ENCODE measurements at places on chromosomes 2 and 18.

DNA sequence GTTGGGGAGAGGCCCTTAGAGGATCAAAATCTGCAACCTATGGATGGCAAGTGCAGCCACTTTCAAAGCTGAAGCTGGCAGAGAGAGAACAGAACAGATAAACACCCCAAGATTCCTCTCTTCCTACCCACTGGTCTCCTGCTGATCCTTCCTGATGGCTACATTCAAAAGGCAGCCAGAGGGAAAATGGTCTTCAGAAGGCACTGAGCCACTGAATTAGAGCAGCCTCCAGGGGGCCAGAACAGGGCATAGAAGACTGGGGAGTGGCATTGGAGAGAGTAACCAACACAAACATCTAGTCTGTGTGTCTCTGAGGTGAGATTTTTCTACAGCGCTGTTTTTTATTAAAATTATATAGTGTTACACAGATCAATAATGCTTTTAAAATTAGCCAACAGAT is 432.6 kb downstream of the PARD3B start:
- no peak for DNase-seq

DNA sequence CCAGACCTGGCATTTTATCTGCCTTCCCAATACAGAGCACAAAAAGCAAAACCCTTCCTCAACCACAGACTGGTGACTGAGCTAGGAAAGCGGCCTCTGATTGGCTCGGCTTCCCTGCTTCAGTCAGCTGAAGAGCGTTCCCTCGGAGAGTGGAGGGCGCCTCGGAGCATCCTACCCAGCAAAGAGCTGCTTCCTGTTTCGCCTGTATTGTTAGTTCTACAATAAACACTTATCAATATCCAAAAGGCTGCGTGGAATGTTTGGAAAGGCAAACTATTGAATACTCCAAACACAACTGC is 125.0 kb downstream of the CACNB4 start:
- no peak for DNase-seq

DNA sequence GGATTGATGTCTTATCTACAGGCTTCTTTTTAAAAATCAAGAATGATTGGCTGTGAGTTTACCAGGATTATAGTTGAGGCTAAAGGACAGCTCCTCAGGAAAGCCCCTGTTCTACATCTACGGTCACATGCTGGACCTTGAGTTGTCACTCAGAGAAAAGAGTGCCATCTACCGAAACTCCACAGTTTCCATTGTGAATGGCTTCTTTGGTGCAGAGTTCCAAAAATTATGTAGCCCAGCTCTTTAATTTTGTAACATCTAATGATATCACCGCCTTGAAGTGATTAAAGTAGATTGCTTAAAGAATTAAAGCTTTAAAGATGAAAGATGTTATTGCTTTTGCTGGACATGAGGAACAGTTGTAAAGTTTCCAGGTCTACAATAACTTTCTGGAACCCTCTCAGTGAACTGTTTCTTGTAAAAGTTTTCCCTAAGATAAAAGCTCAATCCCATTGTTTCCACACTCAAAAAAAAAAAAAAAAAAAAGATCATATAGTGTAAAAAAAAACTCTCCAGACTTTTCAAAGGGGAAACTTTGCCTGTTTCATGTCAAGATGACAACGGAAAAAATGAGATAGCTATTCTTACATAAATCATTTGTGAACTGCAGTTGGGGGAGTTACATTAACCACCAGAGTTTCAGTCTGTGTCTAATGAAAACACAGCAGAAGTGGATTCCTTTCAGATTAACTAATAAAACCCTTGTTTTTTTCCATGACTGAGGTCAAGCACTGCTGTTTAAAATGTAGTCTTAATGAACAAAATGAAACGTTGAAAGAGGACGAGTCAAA is 4.3 kb downstream of the COL3A1 start:
- DNase-seq: no peak

GRCh38 chr2:215542690-215543089 is 106.8 kb upstream of the FN1 start:
- DNase-seq: no peak

DNA sequence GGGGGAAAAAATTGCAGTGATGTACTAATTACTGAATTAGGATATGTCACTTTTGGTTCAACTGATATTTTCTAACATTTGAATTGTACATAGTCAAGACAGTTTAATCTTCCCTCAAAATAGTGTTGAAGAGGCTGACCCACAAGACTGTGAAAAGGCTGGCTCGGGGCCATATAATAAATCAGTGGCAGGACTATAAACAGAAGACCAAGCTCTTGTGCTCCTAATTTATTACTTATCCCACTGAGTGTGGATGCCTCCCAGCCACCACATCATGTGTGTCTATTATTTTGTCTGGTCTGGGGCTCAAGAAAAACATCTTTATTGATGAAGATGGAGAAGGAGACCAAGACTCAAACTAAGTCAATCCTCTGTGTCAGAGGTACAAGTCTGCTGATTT is 64.4 kb downstream of the PLEKHM3 start:
- DNase-seq: no peak

DNA sequence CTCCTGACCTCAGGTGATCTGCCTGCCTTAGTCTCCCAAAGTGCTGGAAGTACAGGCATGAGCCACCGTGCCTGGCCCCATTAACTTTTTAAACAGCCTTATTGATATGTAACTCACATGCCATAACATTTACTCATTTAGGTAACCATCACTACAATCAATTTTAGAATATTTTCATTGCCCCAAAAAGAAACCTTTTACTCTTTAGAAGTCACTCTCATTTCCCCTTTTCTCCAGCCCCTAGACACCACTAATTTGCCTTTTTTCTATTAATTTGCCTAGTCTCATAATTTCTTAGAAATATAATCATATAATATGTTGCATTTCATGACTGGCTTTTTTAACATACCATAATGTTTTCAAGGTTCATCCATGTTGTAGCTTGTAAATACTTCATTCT is 57.2 kb upstream of the TACR1 start:
- DNase-seq: no peak

DNA sequence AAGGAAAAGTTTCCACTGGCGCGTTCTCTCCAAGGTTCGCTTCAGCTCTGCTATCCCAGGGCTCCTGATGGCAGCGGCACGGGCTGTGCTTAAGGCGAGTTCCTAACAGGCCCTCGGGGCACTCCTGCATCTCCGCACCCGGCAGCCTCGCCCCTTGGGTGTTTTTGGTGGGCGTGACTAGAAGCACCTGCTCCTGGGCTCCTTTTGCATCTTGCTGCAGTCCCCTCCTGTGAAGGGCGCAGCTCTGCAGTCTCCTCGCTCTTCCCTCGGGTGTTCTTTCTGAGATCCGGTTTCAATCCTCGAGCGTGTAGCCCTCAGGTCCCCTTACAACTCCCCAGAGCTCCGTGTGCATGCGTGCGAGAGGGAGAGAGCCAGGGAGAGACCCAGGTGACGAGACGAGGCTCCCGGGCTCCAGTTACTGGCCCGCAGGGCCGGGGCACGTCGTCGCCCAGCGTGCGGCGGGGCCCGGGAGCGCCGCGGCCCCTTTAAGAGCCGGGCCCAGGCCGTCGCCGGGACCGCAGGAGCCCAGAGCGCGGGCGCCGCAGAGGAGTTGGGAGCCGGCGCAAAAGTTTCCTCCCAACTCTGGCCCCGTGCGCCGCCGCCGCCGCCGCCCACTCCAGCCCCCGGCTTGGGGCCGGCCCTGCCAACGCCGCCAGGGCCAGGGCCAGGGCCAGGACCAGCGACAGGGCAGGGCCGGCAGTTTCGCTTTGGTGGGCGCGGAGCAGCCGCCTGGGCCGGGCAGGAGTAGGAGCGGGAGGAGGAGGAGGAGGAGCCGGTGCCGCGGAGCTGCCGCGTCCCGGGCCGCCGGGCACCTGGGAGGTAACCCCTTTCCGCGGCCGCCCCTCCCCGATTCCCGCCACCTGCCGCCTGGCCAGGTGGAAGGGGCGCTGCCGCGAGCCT is at the start of gene PARD3B:
TSS of gene PARD3B (plus strand) at position 515 of the 900 bp plus-strand sequence. CDS start 525 bp downstream, outside the sequence.
- DNase-seq: peak; percentile 20

DNA sequence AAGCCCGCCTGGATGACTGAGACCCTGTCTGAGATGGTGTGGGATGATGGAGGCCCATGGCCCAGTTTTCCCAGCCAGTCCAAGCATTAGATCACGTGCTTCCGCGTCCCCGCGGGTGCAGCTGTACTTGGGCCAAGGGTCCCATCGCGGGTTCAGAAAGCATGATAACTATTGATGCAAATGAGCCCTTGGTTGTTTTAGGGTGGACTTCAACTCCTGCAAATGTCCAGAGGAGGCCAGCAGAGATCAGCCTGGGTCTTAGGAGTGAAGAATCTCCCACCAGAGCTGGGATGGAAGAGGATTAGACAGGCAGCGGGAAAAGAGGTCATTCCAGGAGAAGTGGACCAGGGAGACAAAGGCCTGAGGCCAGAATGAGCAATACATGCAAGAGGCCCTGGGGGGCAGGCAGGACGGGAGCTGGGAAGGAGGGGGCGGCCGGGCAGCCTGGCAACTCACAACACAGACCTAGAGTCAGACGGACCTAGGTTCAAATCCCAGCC is 89.9 kb upstream of the TMEM247 start:
- no peak for DNase-seq

DNA sequence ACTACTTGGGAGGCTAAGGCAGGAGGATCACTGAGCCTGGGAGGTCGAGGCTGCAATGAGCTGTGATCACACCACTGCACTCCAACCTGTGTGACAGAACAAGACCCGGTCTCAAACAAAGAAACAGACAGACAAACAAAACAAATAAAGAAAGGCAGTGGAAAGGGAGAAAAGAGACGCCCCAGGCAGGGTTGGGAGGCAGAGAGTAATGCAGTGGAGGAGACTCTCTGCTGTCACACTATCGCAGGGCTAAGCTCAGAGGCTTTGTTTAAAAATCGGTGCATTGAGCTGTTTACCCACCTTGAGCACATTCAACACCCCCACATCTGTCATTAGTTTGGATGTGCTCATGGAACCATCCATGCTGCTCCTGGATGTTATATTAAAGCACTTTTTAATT is 84.2 kb upstream of the RMP24 start:
- DNase-seq: no peak

GRCh38 chr2:102442967-102443828 is 20.2 kb downstream of the IL18RAP start:
- DNase-seq: no peak

GRCh38 chr2:134021830-134022524 is 231.9 kb upstream of the MGAT5 start:
- no peak for DNase-seq

- no peak for DNase-seq
Observed at GRCh38 chr2:28970464-28971160, 10.5 kb upstream of the TOGARAM2 start.

DNA sequence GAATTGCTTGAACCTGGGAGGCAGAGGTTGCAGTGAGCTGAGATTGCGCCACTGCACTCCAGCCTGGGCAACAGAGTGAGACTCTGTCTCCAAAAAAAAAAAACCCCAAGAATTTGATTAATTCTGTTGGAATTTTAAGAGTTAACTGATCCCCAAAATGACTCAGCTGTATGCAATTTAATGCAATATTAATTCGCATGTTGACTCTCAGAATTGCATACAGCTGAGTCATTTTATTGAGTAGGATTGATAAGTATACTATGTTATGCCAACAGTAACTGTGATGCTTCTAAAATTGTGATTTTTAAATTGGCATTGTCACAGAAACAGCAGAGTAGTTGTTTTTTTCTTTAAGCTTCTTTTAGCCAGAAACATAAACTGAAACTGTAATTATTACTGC is 19.6 kb downstream of the MSH2 start:
- no peak for DNase-seq

- DNase-seq: no peak
Observed at GRCh38 chr2:177753682-177754491, 318.7 kb downstream of the PDE11A start.

- DNase-seq: no peak
Observed at GRCh38 chr18:51074605-51075004, 44.6 kb downstream of the SMAD4 start.

- DNase-seq: no peak
Observed at GRCh38 chr2:174802459-174802858, 38.2 kb upstream of the CHRNA1 start.

All from iPS DF 19.7 (cell line).